ENCODE measurements at places on chromosomes 1 and 21.

- no peak for DNase-seq
These were observed 47.5 kb upstream of the SLC19A1 start for GRCh38 chr21:45589686-45590245.

DNA sequence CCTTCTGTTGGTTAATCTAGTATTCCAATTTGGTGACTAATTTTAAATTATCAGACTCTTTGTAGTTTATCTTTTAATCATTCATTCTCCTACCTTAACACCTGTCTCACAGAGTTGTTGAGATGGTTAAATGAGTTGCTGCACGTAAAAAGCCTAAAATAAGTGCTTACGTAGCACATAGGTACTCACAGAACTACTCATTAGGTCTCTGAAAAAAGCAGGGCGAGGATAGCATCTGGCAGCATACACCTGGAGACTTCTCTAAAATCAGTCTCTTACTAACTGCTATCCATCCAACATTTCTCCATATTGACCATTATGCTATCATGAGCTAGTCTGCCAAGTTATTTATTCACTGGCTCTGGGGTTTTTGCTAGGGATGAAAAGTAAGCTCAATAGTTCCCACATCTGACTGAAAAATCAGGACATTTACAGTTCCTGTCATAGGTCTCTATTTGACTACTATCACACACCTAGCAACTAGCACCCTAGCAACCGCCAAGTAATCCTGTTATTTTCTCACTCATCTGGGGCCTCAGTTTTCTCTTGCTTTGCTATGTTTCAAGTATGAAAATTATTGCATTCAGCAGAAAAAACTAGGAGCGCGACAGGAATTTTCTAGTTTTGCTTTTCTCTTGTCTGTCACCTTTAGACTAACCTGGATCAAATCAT, 11.2 kb downstream of the CSDE1 start:
- peak; percentile 15 for DNase-seq

GRCh38 chr1:52140633-52141512, 1.0 kb upstream of the ZFYVE9 start:
- DNase-seq = no peak

- no peak for DNase-seq
These were observed 6.8 kb downstream of the YARS1 start for GRCh38 chr1:32810358-32810757.

DNA sequence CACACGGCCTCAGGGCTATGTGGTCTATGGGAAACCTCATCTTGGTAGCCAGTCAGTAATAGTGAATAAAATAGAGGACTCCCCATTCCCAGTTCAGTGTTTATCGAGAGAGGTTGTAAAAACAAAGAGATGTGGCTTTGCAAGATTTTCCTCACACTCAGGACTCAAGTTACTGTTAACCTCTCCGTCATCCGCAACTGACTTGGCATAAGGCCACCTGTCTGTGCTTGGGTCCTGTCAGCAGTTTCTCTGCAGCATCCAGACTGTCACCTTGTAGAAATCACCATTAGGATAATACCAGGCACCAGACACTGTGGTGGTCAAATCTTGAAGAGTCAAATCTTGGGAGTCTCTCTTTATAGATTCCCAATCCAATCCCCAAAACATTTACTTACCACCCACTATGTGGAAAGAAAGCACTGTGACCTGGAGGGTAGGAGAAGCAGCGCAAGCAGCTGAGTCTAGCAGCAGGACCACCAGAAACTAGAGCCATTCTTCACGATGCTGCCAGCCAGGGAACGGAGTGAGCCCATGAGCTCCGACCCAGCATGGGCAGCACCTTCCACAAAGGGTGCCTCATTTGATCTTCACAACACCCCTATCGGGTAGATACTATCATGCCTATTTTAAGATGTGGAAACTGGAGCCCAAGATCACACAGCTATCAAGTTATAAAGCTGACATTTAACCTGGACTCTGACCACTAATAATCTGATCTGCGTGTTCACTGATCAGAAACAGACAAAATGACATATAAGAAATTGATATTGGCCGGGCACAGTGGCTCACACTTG, 5.6 kb upstream of the GPR25 start:
- DNase-seq = peak; percentile 32

DNA sequence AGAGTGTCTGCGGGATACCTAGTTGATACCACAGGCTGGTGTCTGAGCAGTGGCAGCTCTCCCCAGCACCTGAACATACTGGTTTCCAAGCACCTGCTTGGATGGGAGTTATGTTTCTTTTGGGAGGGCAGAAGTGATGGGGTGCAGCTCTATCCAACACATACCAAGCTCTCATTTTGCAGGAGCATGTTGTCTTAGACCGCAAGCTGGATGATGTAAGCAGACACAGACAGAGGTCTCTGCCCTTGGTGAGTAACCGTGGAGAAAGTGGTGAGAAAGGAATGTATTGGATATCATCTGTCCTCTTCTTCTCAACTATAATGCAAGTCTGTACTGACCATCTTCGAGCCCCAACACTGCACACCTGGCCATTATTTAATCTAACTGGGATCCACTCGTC, 37.4 kb downstream of the ZNF496 start:
- DNase-seq = no peak
